ENCODE measurements at places on chromosomes 3 and 15. TPM values are rescaled to one million over a fixed set of nuclear protein-coding genes. Genes with fewer than 3 reads are reported as not detected.

Gene UBAP1L
- 1.9 TPM for total RNA-seq

Gene ALAS1
- total RNA-seq: 71.7 TPM

Gene TTC21A
- 3.9 TPM for total RNA-seq

Gene COL6A5
- total RNA-seq: not detected

Gene TLE3
- total RNA-seq: 47.1 TPM
